Activated CD4-positive, alpha-beta T cell treated with anti-CD3 and anti-CD28 coated beads, Interleukin-2, amount 10 ng/mL, durations not matched to agents 7 days and 5 days (primary cell): ENCODE measurements at places on chromosomes 12 and 14.

DNA sequence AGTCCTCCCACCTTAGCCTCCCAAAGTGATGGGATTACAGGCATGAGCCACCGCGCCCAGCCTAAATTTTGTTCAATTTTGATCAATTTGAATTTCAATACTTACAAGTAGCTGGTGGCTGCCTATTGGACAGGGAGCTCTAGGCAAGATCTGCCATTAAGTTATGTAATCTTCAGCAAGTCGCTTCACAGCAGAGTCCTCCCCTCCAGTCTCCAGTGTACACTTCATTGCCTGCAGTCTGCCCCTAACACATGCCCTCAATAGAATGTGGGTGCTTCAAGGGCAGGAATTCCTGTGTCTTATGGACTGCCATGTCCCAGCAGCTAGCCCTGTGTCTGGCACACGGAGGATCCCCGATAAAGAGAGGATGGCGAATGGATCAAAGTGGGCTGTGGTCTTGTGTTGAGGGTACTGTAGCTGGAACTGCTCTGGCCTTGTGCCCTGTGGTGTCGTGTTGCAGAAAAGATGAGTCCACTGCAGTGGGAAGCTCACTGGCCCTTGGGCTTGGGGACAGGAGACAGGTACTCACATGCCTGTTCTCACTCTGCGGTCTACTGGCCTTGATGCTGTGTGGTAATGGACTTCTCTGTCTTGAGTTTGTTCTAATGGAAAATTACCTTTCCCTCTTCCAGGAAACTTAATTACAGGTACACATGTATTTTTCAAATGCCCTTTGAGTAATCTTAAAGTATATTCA lies 67.6 kb downstream of the TECPR2 start:
- no peak for DNase-seq

DNA sequence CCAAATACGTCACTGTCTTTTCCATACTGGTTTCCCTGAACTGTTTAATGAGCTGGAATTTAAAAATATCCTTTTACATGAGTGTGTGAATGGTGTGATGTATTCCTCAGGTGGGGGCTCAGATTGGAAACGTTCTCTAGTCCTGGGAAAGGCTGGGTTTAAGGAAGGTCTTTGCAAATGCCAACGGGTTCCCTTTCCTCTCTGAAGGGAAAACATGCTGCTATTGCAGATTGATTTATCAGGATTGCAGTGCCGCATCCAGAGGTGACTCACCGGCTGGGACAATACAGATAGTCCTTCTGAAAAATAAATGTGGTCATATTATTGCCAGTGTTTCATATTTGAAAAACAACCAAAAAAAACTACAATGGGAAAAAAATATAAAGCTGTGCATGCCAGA lies 193.1 kb upstream of the FLRT2 start:
- DNase-seq, result no peak

GRCh38 chr12:56190695-56191155 lies 1.4 kb upstream of the SMARCC2 start:
- no peak for DNase-seq

DNA sequence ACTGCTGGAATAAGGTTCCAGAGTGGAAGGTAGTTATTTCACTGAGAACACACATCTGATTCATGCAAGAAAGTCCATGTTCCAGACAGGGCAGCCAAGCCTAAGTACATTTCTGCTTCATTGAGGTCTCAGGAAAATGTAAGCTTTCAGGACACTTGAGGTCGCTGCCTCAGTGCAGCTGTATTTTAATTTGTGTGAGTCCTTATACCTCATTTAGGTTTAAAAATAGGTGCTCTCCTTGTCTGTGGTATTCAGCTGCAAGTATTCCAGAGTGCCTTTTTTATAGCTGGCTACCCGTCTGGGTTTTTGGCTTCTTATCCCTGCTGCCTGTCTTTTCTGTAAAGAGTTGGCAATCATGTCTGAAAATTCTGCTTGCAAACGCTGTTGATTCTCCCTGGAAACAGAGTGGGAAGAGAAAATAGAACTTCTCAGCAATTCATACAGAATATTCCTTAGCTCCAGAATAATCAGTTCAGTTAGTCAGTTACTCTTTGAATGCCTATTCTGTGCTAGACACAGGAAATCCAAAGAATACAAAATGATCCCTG lies 45.3 kb upstream of the PLBD1 start:
- no peak for DNase-seq

- DNase-seq, result no peak
Measured at GRCh38 chr14:100765296-100765695, 38.6 kb downstream of the DLK1 start.

DNA sequence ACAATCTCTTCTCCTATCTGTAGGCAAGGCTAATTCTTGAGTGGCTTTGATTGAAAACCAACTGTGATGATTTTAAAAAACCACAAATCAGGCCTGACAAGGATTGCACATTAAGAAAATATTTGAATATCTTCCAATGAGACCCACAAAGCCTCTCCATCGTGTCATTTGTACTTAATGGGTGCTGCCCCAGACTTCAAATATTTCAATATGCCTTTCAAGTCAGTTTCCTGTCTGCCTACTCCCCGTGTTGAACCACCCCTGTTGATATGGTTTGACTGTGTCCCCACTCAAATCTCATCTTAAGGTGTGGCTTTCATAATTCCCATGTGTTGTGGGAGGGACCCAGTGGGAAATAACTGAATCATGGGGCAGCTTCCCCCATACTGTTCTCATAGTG lies 159.7 kb upstream of the EGLN3 start:
- no peak for DNase-seq

GRCh38 chr12:120468325-120468820 lies 1.2 kb downstream of the SRSF9 start:
- peak; percentile 24 for DNase-seq

DNA sequence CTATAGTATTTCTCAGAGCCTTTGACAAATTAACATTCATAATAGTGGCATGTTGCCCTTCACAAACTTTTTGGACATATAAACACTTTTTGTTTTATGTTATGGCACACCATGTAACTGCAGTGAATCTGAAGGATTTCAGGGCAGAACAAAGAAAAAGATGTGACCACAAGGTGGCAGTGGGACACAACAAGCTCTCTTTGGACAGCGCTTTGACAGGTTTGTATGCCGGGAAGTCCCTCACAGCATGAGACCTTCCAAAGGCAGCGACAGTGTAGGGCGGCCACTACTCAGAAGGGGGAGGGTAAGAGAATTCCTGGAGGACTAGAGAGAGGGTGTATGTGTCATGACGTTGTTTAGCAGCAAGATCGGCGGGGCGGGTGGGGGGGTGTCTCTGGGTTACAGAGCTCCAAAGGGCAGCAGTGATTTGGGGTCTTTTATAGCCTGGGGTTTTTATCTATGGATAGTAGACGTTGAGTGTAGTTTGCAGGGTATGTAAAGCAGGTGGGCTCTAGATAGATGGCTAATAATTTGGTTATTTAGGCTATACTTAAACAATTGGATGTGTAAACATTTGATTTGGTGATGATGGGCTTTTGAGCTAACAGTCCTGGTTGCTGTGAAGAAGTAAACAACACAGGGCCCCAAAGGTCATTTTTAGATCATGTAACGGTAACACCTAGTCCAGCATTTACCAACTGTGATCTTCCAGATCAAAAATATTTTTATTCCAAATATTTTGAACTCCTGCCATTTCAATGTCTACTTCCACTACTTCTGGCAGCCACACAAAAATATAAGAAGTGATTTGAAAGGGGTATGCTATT lies 22.9 kb downstream of the ETFBKMT start:
- peak; percentile 74 for DNase-seq

DNA sequence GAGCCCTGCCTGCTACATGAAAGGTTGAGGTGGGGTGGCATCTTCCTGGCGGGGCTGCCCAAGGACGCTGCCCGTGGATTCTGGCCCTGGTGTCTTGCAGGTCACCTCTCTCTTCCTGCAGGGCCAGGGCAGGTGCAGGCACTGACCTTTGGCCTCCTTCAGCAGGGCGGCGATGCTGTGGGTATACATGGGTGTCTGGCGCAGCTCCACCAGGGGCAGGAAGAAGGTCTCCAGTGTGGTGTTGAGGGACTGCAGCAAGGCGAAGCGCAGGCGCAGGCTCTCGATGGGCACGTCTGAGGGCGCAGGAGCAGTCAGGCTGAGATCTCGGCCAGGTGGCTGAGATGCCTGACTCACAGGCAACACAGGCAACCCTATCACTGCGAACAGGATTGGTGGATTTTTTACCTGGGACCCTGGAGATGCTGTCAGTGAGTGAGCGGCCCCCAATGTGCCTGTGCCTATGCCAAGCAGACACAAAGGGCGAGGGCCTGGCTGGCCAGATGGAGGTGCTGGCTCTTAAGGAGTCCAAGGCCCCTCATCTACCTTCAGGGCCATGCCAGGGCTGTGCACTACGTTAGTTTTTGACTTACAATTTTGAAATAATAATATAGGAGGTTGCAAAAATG lies 45.7 kb downstream of the TRAFD1 start:
- DNase-seq, result no peak

DNA sequence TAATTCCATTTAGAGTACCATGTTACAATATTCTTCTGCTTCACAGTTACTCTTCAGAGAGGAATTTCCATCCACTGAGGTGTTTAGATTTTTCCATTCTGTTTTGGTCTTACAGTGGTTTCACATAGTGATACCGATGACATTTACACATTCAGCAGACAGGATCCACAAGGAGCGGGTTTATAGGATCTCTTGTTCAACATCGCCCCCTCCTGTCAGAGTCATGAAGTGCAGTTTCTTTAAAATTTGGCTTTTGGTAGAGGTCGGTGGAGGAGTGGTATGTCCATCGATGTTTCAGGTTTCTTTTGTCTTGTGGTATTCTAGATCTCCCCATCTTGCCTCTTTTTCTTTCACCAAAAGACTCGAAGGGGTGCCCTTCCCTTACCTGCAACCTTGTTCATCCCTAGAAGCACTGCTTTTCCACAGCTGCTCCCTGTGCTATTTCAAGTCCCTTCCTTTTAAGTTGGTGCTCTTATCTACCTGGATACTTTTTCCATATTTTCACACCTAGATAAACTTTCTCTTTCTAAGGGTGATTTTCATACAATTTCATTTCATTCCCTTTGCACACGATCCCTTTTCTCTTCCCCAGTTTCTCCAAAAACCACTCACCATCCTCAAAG lies 181.3 kb downstream of the ITPR2 start:
- DNase-seq, result peak; percentile 52

DNA sequence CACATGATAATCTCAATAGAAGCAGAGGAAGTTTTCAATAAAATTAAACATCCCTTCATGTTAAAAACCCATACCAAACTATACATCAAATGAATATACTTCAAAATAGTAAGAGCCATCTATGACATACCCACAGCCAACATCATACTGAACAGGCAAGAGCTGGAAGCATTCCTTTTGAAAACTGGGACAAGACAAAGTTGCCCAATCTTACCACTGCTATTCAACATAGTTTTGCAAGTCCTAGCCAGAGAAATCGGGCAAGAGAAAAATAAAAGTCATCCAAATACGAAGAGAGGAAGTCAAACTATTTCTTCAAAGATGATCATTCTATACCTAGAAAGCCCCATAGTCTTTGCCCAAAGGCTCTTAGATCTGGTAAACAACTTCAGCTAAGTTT lies 454.7 kb upstream of the PRICKLE1 start:
- no peak for DNase-seq

DNA sequence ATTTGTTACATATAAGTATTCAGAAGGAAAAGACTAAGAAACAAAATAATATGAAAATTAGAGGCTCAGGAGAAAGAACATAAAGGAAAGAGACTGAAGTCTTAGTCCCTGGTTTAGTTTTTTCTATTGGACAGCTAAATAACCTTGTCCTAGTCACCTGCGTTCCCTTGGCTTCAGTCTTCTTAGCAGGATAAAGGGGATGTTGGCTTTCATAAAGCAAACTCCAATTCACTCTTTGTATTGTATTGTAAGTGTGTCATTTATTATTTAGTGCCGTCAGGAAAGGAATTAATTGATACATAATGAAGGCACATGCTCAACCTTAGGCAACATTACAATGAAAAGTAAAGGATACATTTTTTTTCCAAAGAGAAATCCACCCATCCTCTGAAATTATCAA lies 190.3 kb upstream of the PPFIA2 start:
- no peak for DNase-seq

DNA sequence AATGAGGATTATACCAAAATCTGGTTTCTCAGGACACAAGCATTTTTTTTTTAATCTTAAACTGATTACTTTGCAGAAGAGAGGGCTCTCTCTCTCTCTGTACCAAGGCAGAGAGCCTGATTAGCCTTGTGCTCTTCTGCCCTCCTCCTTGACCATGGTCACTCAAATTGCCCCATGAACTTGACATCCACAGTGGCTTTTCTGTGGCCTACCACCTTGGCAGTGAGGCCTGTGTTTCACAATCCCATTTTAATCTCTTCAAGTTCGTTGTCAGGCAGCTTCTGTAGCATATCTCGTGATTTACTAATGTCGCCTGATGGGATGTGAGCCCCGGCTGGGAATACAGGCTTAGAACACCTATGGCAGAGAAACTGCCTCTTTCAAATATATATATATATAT lies 30.7 kb upstream of the PWP1 start:
- DNase-seq, result no peak

DNA sequence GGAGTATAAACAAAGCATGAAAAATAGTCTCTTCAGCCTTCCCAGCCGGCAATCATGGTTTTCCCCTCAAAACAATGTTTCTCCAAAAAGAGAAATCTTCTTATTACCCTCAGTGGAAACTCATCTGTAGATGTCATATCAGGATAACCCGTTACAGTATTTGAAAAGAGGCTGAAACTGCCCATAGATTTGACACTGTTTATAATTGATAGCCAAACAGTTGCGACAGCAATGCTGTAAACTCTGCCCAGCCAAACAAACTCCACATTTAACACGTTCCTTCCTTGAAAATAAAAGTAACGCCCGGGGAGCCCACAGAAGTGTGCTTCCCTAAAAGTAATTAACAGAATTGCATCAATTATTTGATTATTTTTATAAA lies 201.3 kb upstream of the FOXN3 start:
- DNase-seq, result no peak

GRCh38 chr12:123034022-123034541 lies 53.6 kb downstream of the ARL6IP4 start:
- no peak for DNase-seq

DNA sequence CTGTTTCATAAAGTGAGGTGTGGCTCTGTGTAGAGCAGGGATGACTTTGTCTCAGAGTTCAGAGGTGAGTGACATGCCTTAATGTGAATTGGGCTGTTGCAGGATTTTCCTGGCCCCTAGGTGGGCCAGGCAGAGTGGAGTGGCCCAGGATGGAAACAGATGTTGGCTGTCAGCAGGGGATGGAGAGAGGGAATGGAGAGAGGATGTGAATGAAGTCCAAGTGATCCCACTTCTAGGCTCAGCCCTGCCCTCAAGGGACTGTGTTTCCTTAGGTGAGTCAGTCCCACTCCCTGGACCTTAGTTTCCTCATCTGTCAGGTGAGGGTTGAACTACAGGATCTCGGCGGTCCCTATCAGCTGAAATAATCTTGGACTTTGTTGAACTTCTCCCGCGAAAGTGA lies 7.5 kb downstream of the GALNT16 start:
- DNase-seq, result no peak

DNA sequence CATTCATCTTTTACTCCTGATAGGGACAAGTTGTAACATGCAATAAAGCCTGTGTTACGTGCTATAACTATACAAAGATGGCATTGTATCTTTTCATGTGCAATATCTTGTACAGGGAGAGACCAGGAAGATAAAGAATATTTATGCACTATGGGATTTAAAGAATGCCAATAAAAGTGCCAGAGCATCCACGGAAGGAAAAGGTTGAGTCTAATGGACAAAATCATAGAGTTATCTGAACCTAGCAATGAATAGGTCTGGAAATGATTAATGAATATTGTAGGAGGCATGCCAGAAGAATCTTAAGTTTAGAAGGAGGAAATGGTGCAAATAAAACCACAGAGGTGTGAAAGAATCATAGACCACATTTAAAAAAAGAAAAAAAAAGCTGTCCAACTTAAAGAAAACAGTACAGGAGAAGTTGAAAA lies 263.9 kb downstream of the KCNC2 start:
- DNase-seq, result no peak

GRCh38 chr14:50599700-50600444 lies 39.9 kb downstream of the ATL1 start:
- DNase-seq, result peak; percentile 12
